ENCODE measurements at places on chromosomes 7 and 10.

GRCh38 chr10:77072836-77073662, 564.6 kb downstream of the KCNMA1 start:
- DNase-seq = no peak

DNA sequence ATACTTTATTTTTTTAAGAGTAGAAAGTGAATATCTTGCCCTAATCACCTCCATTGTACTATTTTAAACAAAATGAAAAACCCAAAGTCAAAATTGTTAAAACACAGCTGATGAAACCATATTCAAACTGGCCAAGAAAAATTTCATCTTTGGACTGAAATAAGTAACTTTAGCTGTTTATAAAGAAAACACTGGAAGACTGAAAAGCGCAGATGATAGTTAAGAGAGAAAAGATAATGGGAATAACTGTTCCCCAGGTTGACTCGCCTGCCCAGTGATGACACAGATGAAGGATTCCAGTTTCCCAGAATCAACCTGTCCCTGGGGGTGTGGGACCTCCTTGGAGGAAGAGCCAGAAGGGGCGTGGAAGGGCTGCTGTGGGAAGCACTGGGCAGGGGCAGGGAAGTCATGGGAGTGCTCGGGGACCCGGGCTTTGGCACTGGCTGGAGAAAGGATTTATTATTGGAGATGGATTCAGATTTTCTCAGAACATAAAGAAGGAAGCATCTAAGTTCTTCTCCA, 43.1 kb downstream of the DENND2A start:
- DNase-seq = no peak

- DNase-seq = no peak
These were observed 97.0 kb upstream of the FAM20C start for GRCh38 chr7:95180-95862.

GRCh38 chr7:148503900-148504487, 86.6 kb upstream of the C7orf33 start:
- peak; percentile 8 for DNase-seq

DNA sequence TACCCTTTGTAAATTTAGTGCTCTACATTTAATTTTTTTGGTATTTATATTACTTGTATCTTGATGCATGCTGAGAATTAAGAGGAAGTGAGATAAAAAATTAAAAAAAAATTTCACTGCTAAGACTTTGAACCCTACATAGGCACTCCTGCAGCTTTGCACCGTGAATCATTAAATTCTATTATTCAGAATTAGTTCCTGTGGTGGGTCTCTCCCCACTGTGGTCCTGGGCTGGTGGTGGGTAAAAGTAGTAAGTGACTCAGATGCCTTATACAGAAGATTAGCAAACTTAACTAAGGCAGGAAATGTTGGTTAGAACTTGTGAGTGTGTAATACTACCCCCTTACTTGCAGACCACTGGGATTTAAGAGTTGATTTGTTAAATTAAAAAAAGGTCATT, 72.6 kb downstream of the AP3M1 start:
- no peak for DNase-seq

DNA sequence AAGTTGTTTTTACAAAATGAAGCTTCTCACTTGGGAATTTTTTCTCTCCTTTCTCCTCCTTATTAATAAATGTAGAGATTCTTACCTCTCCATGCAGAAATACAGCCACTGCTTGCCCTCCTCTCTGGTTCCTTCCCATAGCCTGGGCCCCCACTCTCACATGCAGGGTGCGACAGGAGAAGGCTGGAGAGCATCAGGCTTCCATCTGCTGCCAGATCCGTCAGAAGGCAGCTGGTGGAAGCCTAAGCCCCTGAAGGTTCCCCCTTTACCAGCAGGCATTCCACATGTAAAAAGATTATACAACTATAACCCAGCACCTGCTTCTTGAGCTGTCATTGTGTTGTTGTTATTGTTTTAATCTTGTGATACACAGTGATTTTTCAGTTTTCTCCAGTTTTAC, 314.2 kb downstream of the LHFPL3 start:
- DNase-seq = no peak

DNA sequence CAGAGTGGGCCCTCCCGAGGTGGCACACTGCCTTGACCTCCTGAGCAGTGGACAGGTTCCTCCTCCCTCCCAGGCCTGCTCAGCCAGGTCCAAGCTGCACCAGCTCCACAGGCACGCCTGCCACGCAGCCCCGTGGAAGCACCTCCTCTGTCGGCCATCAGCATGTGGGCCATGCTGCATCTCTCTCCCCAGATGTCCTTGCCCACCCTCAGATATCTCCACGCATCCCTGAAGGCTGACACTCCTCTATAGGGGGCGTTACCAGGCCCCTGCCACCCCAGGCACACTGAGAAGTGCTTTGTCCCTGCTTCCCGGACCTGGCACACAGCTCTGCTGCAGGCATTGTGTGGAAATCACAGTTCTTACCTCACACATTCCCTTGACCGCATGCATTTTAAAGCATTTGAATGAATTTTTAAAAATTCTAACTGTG, 598.5 kb downstream of the SDK1 start:
- DNase-seq = no peak

DNA sequence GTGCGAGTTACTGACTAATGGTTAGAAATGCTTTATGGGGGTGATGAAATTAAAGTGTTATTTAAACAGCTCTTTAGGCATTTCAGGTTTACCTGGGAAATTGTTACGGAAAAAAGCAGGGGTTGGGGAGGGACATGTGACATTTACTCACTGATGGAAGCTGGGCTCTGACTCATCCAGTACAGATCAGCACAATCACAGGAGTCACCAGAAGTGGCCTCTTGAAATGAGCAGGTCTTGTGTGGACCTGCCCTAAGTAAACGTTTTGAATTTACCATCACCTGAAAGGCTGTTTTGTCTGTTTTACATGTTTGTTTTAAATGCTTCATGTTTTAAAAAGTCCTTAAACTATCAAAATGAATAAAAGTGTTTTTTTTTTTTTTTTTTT, 2.3 kb downstream of the GLRX3 start:
- no peak for DNase-seq

- no peak for DNase-seq
These were observed 284.9 kb downstream of the FGFR2 start for GRCh38 chr10:121313119-121313875.

- DNase-seq = no peak
These were observed 4.1 kb downstream of the EPDR1 start for GRCh38 chr7:37924491-37925041.

DNA sequence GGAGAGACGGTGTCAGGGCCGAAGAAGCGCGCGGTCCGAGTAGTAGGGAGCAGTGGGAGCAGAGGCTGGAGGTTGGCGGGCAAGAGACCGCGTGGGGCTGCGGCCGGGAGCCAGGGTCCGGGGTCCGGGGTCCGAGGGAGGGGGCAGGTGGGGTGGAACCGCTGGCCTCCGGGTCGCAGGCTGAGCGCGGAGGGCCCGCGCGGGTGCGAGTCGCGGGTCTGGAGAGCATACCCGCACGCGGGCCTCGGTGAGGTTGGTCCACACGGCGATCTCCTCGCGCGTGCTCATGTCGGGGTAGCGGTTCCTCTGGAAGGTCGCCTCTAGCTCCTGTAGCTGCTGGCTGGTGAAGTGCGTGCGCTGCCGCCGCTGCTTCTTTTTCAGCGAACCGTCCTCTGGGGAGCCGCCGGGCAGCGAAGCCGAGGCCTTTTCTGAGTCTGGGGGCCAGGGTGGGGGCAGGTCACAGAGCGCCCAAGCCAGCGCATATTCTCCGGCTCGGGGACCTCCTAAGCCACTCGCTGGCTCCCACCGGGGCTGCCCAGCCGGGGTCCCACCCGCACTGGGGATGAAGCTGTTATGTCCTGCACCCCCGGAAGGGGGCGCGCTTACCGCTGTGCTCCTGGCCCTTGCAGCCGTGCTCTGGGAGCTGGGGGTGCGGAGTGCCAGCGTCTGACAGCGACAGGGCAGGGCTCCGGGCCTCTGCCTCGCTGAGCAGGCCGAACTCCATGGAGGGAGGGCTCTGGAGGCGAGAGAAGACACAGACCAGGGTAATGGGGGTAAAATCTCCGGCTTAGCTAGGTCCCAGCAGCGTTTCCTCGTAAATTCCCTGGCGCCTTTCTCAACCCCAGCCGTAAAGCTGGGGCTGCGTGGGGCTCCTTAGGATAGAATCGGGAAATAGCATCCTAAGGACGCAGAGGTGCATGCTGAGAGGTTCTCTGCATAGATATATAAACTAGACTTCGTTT, 5.5 kb downstream of the ELOVL3 start:
- no peak for DNase-seq

DNA sequence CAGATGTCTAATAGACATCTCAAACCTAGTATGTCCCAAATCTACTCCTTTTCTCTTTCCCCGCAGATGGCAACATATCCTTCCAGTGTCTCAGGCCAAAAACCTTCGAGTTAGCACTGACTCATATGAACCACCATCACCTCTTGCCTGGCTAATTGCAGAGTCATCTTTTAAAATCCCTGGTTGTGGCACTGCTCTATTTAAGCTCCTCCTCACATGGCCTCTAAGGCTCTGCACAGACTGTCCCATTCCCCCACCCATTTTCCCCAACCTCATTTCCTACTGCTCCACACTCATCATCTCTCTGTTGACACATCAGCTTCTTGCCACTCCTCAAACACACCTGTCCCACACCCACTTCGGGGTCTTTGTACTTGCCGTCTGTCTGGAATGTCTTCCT, 16.8 kb upstream of the HBP1 start:
- DNase-seq = no peak

- DNase-seq = no peak
These were observed 190.8 kb downstream of the ADARB2 start for GRCh38 chr10:1546431-1547110.

- DNase-seq = no peak
These were observed 91.1 kb upstream of the ARHGAP21 start for GRCh38 chr10:24814568-24815313.

DNA sequence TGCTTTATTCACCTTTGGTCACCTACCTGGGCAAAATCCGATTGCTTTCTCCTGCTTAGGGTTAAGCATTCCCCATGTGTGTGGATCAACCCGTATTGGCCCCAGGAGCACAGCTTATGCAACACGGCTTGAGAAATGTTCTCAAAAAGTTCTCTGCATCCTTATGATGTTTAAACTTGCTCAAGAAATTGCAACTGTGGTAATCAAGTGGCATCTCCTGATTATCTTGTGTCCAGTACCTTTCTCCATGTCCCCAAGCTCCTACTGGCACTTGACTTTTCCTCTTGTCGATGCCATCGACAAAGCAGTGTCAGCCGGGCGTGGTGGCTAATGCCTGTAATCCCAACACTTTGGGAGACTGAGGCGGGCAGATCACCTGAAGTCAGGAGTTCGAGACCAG, 4.7 kb upstream of the PKD2L1 start:
- DNase-seq = no peak

GRCh38 chr10:70457759-70458305, 16.4 kb upstream of the NODAL start:
- DNase-seq = no peak

- DNase-seq = no peak
These were observed 14.3 kb upstream of the ARHGAP12 start for GRCh38 chr10:31942892-31943291.

DNA sequence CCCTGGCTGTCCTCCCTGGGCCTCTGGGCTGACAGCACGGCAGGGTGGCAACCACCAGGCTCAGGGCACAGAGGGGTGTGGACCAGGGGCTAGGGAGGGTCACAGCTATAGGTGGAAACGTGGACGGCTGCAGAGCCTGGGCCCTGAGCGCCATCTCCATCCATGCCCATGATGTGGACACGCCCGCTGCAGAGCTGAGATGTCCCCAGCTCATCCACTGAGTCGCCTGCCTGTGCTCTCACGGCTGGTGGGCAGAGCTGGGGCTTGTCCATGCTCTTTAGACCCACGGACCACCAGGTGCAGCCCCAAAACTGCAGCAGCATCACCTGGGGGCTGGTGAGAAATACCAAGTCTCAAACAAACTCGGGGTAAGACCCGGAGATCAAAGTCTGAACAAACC, 16.1 kb downstream of the TECPR1 start:
- no peak for DNase-seq

GRCh38 chr7:80651471-80651870, 13.0 kb downstream of the CD36 start:
- DNase-seq = no peak

- no peak for DNase-seq
These were observed 71.2 kb downstream of the ADCYAP1R1 start for GRCh38 chr7:31123321-31123720.

- DNase-seq = no peak
These were observed 246.6 kb downstream of the SNX10 start for GRCh38 chr7:26538216-26538615.

- no peak for DNase-seq
These were observed 108.7 kb downstream of the NRBF2 start for GRCh38 chr10:63241841-63242281.

DNA sequence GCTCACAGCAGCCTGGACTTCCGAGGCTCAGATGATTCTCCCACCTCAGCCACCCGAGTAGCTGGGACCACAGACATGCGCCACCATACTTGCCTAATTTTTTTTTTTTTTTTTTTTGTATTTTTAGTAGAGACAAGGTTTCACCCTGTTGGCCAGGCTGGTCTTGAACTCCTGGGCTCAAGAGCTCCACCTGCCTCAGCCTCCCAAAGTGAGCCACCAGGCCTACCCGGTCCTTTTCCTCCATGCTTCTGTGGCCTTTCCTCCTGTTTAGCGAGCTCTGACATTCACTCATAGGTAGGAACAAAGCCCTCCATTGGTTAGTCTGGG, 50.1 kb upstream of the SRPK2 start:
- no peak for DNase-seq

- DNase-seq = no peak
These were observed 75.3 kb upstream of the CC2D2B start for GRCh38 chr10:95832216-95833041.

DNA sequence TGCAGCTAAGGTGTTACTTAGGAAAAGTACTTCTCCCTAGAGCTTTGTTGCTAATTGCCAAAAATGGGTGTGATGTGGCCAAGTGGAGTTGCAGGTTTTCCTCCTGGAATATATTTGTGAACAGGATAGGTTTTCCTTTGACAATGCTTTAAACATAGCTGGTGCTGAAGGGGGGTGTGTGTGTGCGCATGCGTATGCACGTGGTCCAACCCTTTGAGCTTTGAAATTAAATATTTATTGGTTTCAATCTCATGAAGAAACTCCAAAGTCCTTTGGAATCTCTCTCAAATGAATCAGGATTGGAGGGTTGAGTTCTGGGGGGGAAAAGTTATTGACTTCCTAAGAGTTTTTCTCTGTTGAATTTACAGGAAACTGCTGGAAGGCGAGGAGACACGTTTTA, 11.1 kb downstream of the INA start:
- no peak for DNase-seq

DNA sequence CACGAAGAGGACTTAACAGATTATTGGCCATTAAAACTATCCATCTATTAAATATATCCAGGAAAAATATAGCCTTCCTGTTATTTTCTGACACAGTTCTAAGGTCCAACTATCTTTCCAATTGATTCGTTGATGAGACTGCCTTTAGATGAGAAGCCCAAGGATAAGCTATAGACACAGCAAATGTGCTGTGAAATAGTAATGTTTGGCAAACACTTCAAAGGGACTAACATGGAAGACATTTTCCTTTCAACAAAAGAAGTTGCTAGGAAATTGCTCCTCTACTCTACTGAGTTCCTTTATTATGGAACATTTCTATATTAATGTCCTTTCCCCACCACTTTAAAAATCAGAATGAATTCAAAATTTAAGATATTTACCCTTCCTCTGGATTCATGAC, 38.5 kb downstream of the CCDC186 start:
- no peak for DNase-seq

Measured in NCI-H2081 treated with DMSO at 0.1 percent for 48 hours (cell line).